ENCODE measurements at places on chromosomes 2 and 18. TPM values are rescaled to one million over a fixed set of nuclear protein-coding genes. Genes with fewer than 3 reads are reported as not detected.

The CHST10 gene
- total RNA-seq = 10.4 TPM

The STPG4 gene
- 0.33 TPM for total RNA-seq

The CRYGD gene
- not detected for total RNA-seq

The ARID5A gene
- total RNA-seq = 14.7 TPM

The MFSD2B gene
- total RNA-seq = 0.20 TPM

All from mammary microvascular endothelial cell (primary cell).